ENCODE measurements at places on chromosomes 7 and 10. TPM values are rescaled to one million over a fixed set of nuclear protein-coding genes. Genes with fewer than 3 reads are reported as not detected.

DNA sequence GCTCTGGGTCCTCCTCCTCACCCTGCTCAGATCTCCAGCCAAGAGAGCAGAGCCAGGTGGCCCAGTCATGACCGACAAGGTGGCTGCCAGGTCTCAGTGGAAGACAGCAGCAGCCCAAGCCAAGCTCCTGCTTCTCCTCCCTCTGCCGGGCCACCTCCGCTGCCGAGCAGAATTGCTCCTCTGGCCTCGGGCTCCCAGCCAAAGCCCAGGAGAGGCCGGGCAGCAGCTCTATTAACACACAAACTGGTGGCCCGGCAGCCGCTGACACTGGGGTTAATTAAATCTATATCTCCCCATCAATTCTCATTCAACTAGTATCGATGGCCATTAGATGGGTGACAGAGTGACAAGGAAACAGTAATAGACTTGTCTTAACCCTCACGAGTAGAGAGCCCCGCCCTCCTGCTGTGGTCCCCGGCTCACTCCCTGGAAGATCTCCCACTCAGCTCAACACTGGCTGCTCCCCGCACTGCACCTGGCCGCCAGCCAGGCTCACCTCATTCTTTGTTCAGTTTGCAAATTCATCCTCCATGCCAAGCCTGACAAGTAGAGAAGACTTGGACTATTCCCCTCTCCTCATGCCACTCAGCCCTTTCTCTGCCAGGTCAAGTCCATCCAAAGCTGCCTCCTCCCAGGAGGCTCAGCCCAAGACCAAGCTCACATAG, 74.1 kb upstream of the UNC5B start:
- ATAC-seq, result no peak

DNA sequence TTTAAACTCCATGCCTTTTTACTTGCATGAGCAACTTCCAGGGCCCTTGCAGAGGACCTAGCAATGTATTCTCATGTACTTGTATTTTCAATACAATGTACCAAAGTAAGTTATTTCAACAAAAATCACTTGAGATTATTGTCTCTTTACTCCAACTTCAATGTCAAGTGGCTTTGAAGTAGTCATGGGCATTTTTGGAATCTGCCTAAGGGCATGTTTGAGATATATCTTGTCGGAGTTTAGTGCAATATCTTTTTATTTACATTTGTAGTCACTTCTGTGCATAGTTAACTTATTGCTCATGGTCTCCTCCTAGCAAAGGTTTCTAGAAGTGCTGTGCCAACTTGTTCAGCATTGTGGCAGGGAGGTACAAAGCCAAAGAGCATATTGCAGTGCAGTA, 508.7 kb upstream of the SEMA3D start:
- no peak for ATAC-seq

- ATAC-seq, result no peak
Observed at GRCh38 chr7:135321556-135321955, 87.9 kb downstream of the STRA8 start.

- ATAC-seq, result no peak
Observed at GRCh38 chr10:97533888-97534287, 35.2 kb downstream of the UBTD1 start.

DNA sequence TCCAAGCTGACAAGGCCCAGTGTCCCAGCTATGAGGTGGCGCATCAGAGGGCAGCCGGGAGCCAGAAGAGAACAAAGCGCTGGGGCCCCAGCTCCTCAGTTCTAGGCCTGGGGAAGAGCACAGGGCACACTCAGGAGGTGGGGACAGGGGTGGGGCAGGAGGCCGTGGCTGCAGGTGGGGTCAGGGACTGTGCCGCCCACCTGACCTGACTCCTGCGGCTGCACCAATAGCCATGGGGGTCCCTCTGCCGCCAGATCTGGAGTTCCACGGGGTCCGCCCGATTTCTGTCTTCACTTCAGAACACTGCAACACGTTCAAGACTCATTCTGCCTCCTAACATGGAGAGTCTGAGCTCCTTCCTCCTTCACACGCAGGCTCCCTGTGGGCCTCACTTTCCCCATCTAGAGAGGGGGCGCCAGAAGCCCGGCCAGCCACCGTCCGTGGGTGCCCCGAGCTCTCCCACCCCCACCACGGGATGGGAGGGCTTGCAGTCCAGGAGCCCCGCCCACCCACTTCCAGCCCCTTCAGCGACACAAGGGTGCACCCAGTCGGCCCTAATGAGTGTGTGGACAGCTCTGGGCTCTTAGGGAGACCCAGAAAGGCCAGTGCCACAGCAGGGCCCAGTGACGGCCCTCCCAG, 278.3 kb downstream of the MAD1L1 start:
- peak; percentile 13 for ATAC-seq

DNA sequence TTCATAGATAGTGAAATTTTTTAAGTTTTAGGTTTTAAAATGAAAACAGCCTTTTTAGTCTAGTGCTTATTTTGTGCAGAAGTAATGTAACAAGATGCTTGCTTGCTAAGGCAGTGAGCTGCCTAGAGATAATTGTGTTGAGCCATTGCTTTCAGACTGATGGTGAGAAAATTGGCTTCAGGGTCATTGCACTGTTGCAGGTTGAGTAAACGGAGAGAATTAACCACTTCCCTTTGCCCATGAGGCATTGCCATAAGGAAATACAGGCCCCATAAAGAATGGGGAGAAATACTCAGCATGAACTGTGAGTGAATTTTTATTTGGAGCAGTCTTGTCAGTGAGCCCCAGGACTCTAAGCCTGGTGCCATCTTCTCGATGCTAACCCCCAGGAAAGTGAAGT, 140.5 kb downstream of the LRRC4 start:
- no peak for ATAC-seq

DNA sequence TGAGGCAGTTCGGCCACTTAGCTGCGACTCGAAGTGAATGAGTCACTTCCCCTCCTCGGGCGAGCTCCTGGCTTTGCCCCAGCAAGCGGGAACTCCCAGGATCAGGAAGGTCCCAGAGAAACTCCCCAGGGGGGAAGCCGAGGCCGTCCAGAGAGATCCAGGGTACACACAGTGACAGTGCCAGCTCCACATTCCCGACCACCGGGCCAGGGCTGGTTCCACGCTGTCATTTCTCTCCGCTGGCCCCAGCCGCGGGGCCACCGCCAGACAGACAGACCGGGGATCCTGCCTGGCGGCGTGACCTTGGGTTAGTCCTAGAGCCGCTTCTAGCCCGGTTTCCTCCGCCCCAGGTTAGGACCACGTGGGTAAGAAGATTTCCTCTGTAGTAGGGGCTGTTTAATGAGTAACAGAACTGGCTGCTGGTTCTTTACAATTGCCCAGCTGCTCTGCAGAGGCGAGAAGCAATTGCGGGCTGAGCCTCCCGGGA, 463 bp upstream of the UPP1 start:
- peak; percentile 58 for ATAC-seq

DNA sequence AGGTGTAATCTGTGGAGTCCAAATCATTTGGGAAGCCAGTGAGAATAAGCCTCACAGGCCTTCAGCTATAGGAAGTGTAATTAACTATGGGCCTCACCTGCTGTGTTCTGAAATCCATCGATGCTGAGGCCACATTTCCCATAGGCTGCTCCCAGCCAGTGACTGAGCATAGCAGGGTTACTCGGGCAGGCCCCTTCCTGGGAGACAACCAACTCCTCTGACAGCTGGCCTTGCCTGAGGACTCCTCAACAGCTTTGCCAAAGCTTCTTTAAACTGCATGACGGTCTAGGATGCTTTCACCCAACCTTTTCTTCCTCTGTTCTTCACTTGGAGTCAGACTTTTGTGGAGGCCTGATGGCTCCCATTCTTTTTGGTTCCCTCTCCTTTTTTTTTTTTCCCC, 63.8 kb upstream of the SMNDC1 start:
- no peak for ATAC-seq

GRCh38 chr7:159036916-159037605, 107.6 kb downstream of the VIPR2 start:
- no peak for ATAC-seq

- peak; percentile 76 for ATAC-seq
Observed at GRCh38 chr7:70092314-70093204, 494.3 kb downstream of the AUTS2 start.

- no peak for ATAC-seq
Observed at GRCh38 chr7:75635036-75635435, 103.7 kb downstream of the HIP1 start.

The IGFBP1 gene
- not detected for total RNA-seq

The PRKG1 gene
- 29.4 TPM for total RNA-seq

The PHYHIPL gene
- 32.1 TPM for total RNA-seq

The PRF1 gene
- not detected for total RNA-seq
